Mucosa of descending colon (tissue), 3 donors: ENCODE measurements at places on chromosomes 12 and 14. TPM values are rescaled to one million over a fixed set of nuclear protein-coding genes. Genes with fewer than 3 reads are reported as not detected.

KRT6C gene
- total RNA-seq = not detected

HIF1A gene
- 71.6 TPM for total RNA-seq

DNA sequence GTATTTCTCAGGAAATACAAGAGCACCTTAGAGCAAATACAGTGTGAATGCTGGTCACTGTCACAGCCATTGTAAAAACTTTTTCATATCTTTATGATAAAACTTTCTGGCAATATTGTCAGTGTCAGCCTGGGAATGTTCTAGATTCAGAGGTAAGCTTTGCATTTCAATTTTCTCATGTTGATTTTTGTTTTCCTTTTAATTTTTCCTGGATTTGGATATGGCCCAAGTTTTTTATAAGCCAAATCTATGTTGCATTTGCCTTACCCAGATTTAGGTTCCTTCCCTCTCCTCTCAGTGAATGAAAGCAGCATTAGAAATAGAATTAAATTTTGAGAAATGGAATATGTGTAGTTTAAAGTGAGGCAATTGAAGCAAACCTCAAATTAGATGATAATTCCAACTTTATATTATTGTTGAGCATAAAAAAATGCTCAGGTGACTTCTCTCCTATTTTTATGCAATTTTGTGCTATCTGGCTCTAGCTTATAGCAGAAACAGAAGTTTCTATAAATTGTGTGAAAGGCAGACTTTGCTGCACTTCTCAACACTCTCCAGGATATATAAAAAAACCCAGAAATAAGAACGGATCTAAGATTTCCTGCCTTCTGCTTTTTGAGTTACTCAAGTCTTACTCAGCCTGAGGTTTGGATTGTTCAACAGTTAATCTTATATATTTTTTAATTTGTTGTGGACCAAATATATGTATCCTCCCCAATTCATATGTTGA lies 368.2 kb upstream of the PRICKLE1 start:
- no peak for DNase-seq

CLEC2A gene
- total RNA-seq = not detected

DNA sequence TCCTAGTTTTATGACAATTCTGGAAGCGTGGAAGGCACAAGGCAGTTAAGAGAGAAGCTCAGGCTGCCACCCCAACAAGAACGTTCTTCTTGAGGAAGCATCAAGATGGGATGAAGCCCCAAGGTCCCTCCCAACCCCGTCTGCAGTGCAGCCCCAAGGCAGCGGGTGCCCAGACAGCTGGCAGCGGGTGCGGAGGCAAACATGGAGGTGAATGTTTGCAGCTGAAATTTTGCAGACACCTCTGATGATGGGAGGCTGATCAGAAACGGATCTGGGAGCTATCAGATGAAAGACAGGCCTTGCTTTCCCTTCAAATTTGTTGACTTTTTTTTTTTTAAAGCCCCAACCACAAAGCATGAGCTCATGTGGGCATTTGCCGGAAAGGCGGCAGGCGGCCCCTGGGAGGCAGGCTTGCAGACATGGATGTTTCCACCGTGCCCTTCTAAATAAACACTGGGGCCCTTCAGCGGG lies 230.7 kb upstream of the RTL1 start:
- DNase-seq = no peak

PRIMA1 gene
- 46.4 TPM for total RNA-seq
